ENCODE measurements at places on chromosomes 1 and 21. TPM values are rescaled to one million over a fixed set of nuclear protein-coding genes. Genes with fewer than 3 reads are reported as not detected.

The WDR64 gene
- not detected for total RNA-seq

The LAMTOR5 gene
- total RNA-seq, result 155 TPM

The PGM1 gene
- 38.8 TPM for total RNA-seq

The IRF6 gene
- total RNA-seq, result 0.14 TPM

The NID1 gene
- 0.14 TPM for total RNA-seq

The STPG1 gene
- total RNA-seq, result 11.9 TPM

The C2CD4D gene
- 2.4 TPM for total RNA-seq
